ENCODE measurements at places on chromosomes 12 and 14.

GRCh38 chr14:83463500-83464098, 1929.9 kb upstream of the SEL1L start:
- peak; percentile 77 for DNase-seq

GRCh38 chr14:80772504-80772903, 169.0 kb downstream of the CEP128 start:
- DNase-seq: no peak

GRCh38 chr14:61041704-61042103, 60.7 kb downstream of the SLC38A6 start:
- peak; percentile 20 for DNase-seq

DNA sequence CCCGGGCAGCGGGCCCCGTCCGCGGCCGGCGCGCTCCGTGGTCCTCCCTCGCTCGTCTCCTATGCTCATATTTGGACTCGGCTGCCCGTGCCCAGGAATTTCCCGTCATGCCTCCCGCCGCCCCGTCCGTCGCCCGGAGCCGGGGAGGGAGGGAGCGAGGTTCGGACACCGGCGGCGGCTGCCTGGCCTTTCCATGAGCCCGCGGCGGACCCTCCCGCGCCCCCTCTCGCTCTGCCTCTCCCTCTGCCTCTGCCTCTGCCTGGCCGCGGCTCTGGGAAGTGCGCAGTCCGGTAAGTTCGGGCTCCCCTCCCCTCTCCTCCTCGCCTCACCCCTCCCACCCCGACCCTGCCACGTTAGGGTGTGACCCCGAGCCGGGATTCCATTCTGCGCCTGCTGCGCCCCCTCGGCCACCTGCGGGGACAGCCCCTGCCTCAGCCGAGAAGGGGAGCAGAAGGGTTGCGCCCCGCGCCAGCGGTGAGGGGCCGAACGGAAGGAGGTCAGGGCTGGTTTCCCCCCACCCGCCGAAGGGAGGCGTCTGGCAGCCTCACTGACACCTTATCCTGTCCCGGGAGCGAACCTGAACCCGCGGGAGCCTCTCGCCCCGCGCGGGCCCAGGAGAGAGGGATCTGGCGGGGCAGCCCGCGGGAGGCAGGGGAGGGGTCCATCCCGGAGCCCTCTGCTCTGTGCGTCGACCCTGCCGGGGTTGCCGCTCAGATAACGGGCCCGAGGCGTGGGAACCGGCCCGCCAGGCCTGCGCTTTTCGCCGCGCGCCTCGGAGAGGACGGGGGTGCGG, at the start of gene MSRB3:
Gene MSRB3, plus strand, starts transcription at position 108 of the 793 bp plus-strand sequence. CDS start 29,897 bp downstream, outside the sequence.
- peak; percentile 93 for DNase-seq

- DNase-seq: no peak
Observed at GRCh38 chr12:122265886-122266229, 436 bp downstream of the VPS33A start.

DNA sequence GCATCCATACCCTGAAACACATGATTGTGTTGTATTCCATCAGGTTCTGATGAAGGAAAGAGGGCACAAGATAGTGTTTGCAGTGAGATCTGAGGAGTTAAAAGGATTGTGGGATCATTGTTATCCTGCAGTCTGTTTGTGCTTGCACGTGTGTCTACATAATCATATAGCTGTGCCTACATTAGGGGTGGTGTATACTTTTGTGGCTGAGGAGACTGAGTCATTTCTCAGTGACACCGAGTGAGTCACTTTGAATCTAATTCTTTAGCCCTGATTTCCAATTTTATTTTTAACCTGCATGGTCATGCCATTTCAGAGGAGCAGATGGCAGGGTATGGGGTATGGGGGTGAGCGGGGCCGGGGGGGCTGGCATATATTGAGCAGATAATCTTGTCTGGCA, 133.2 kb downstream of the ANO4 start:
- no peak for DNase-seq

DNA sequence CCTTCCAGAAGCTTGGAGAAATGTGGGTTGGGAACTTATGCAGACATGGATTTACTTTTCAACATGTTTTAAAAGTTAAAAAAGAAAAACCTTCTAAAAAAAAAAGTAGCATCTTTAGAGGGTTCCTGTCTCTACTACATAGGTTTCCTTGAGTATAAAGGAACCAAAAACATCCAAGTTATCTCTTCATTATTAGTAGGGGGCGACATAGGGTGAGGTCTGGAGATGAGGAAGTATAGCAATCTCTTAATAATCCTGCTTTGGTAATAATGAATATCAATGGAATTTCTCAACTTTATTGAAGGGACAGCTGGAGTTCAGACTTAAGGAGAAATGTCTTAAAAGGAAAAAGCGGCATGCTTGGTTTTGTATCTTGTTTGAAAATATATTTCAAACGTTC, 6.5 kb upstream of the PLXNC1 start:
- DNase-seq: no peak

DNA sequence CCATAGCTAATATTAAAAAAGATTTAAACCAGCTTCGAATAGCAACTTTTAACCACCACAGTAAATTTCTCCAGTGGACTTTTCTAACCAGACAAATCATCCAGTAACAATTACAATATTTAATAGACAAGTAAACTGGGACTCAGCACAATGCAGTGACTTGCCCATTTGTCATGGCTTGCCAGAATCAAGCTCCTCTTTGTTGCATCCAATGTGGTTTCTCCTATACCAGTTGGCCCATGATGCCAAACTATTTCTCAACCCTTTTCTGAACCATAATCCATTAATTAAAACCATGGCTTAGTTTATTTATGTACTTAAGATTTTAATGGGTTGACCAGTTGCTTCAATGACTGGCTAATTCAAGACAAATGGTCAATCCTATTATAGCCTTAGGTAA, 64.4 kb downstream of the DIO2 start:
- no peak for DNase-seq

DNA sequence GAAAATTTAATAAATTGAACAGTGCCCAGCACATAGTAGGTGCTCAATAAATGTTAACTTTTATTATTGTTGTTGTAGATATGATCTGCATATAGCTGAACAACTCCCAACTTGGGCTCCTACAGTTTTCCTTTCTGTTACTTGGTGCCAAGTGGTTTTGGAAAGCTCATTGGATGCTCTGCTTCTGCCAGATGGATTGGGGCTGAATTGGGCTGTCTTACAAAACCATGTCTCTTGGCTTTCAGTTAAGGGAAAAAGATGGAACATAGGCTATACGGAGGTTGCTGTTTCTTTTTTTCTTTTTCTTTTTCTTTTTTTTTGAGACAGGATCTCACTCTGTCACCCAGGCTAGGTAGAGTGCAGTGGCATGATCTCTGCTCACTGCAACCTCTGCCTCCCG, 140.7 kb upstream of the PWP1 start:
- DNase-seq: no peak

GRCh38 chr12:102379346-102380162, 100.8 kb downstream of the IGF1 start:
- DNase-seq: no peak

- DNase-seq: no peak
Observed at GRCh38 chr12:133026996-133027395, 10.3 kb upstream of the ZNF84 start.

- no peak for DNase-seq
Observed at GRCh38 chr14:80237143-80237542, 25.8 kb upstream of the DIO2 start.

- no peak for DNase-seq
Observed at GRCh38 chr14:65396082-65396910, 16.2 kb upstream of the FUT8 start.

DNA sequence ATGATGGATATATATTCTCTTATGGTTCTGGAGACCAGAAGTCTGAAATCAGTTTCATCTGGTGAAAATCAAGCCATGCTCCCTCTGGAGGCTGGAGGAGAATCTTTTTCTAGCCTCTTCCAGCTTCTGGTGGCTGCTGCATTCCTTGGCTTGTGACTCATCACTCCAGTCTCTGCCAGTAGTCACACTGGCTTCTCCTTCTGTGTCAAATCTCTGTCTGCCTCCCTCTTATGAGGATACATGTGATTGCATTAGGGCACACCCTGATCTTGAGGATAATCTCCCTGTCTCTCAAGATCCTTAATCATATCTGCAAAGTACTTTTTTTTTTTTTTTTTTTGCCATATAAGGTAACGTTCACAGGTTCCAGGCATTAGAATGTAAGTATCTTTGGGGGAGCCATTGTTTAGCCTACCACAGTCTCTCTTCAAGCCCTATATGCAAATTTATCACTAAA, 17.7 kb downstream of the DNAL1 start:
- DNase-seq: no peak

- DNase-seq: peak; percentile 89
Observed at GRCh38 chr14:32077081-32078022, at the start of gene ARHGAP5. TSS of gene ARHGAP5 (plus strand) at chr14:32077304. CDS start at chr14:32090670, 13,366 bp downstream.

DNA sequence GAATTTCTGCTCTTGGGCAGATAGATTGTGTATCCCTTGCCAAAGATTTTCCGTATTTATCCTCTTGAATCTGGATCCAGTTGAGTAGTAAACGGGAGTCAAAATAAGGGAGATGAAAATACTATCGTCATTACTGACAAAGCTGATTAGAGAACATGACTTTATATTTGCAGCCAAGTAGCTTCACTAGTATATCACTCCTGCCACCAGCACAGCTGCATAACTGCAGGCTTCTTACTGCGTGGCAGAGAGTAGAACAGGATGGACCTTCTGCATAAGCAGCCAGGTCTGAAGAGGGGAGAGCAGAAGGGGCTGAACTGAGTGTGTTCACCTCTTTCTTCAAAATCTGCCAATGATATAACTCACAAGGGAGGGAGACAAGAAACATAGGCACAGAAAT, 283.7 kb downstream of the FBXL14 start:
- no peak for DNase-seq

GRCh38 chr12:107513184-107513583, 172.4 kb upstream of the PWP1 start:
- no peak for DNase-seq

GRCh38 chr12:53613821-53614220, 12.4 kb downstream of the ATF7 start:
- DNase-seq: no peak

- no peak for DNase-seq
Observed at GRCh38 chr12:80187660-80188090, 88.3 kb downstream of the OTOGL start.

DNA sequence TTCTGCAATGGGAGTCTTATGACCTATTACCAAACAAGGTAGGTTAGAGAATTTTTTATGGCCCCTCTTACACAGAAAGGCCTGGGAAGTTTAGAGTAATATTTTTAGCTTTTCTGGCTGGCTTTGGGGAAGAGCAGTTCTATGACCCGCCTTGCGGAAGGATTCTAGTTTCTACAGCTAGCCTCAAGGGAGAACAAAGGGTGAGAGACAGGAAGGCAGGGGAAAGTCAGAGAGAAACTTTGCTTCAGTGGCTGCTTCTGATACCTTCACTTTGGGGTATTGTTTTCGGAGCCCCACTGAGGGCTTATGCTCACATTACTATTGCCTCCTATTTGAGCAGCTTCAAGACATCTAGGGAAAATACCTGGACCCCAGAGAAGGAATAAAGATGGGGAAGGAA, 80.7 kb upstream of the NUDT4 start:
- DNase-seq: no peak

DNA sequence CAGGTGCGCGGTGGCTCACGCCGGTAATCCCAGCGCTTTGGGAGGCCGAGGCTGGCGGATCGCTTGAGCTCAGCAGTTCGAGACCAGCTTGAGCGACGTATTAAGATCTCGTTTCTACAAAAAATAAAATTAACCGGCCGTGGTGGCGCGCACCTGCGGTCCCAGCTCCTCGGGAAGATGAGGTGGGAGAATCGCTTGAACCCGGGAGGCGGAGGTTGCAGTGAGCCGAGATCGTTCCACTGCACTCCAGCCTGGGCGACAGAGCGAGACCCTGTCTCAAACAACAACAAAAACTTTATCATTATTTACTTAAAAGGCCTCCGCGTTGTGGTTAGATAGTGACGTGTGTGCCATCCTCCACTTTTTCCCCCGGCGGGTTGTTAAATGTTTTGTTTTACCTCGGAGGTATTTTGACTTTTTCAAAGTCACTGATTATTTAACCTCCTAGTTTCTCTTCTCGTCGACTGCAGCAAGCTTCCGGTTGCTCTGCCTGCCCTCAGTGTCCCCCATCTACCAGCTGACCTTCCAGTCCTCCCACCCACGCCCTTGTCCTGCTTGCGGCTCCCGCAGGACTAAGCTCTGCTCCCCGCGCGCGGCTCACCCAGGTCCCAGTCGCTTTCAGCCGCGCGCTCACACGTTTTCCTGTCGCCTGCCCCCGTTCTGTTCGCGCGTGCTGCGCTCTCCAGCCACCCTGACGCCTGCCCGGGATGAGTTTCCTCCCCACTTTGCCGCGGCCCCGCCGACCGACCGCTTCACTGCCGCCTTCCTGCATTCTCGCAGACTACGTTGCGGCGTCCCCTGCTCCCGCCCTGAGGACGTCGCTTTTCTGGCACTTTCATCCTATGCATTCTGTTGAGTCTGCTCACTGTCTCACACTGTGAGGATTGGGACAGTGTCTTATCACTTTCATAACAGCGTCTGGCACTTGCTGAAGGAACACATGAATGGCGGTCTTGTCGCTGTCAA, 1.2 kb upstream of the SCAF11 start:
- peak; percentile 80 for DNase-seq

GRCh38 chr12:11014234-11014633, 8.2 kb downstream of the TAS2R19 start:
- no peak for DNase-seq

GRCh38 chr12:105279460-105280056, 43.6 kb upstream of the APPL2 start:
- no peak for DNase-seq

DNA sequence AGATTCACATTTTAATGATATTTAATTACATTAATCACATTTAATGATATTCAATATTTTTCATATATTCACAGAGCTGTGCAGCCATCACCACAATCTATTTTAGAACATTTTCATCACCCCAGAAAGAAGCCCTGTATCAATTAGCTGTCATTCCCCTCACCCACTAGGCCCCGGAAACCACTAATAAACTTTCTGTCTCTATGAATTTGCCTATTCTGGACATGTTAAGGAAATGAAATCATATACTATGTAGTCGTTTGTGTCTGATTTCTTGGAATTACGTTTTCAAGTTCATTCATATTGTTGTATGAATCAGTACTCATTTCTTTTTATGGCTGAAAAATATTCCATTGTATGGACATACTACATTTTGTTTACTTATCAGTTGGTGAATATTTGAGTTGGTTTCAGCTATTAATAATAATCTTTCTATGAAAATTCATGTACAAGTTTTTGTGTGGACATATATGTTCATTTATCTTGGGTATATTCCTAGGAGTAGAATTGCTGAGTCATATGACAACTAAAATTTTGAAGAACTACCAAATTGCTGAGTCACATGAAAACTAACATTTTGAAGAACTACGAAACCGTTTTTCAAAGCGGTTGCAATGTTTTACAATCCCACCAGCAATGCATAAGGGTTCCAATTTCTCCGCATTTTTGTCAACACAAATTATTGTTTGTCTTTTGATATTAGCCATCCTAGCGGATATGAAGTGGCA, 11.7 kb upstream of the OTOGL start:
- no peak for DNase-seq

- no peak for DNase-seq
Observed at GRCh38 chr14:100071545-100071944, 6.3 kb downstream of the EVL start.

- DNase-seq: no peak
Observed at GRCh38 chr12:55780685-55781084, 36.8 kb downstream of the SARNP start.
